ENCODE measurements at places on chromosomes 13 and 19. TPM values are rescaled to one million over a fixed set of nuclear protein-coding genes. Genes with fewer than 3 reads are reported as not detected.

DNA sequence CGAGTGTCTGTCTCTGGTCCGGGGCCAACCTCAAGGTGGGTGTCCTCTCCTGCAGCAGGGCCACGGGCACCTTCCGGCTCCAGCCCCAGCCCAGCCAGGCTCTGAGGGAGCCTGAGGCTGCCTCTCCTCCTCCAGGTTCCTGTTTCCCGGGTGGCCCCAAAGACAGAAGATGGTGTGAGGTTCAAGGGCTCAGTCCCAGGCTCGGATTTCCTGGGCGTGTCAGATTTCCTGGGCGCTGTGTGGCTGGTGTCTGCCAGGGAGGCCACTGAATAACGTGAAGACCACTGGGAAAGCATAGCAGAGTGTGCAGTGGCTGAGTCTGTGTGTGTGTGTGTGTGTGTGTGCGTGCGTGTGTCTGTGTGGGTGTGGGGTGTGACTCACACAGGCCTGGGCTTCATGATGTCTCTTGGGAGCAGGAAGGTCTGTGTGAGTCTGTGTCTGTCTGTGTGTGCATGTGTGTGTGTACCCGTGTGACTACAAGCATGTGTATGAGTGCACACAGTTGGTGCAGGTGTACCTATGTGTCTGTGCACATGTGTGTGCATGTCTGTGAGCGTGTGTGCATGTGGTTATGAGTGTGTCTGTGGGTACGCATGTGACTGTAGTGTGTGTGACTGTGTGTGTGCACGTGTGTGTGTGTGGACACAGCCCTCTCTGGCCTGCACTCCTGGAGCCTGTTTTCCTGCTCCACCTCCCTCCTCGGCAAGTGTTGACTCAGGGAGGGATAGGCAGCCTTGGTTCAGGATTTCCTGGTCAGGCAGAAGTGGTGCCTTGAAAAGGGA, 28.3 kb downstream of the CEBPA start:
- H3K27ac ChIP-seq: peak overlapping the region; percentile 85
- no peak for DNase-seq
- H3K36me3 ChIP-seq: no peaks in the 10 kb centered on the region

DNA sequence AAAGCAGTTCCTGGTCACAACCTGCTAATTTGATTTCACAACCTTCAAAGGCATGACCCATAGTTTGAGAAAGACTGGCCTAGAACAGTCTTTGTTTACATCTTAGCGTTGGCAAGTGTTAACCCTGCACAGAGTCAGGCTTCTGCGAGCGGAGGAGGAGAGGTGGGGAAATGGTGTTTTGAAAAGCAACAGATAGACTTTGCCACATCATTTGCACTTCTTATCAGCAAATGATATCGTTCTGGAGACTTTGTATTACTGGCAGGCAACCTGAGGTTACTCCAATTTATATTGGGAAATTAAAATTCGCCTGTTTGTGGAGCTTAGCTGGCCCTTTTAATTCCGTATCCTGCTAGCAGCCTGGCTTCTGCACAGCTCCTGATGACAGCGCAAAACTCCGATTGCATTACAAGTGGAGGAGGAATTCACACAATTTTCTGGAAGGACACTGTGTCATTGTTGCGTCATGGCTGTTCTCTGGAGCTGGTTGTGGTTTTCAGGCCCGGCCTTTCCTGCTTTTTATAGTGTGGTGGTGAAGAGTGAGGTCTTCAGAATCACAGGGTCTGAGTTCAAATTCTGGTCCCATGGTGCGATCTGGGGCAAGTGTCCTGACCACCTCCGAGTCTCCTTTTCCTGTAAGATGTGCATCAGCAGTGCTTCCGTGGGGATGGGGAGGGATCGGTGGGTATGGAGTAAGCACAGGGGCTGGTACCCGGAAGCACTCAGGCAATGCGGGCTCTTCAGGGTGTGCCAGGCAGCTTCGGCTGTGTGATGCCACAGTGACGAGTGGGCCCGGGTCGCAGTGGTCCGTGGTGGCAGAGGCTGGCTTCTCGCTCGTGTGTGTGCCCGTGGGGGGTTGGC, 49.1 kb upstream of the EHD2 start:
- peaks cover 58% of the 10 kb centered on the region for H3K4me1 ChIP-seq
- peak overlapping the region; percentile 93 for H3K27ac ChIP-seq
- no peaks in the 10 kb centered on the region for H3K36me3 ChIP-seq
- H3K27me3 ChIP-seq: no peaks in the 10 kb centered on the region

GRCh38 chr19:49058562-49058961, 1.0 kb upstream of the CGB7 start:
- peaks cover 16% of the 10 kb centered on the region for H3K4me1 ChIP-seq
- DNase-seq: no peak
- no peak overlapping the region for H3K4me3 ChIP-seq
- H3K27ac ChIP-seq: no peak overlapping the region

GRCh38 chr13:86562866-86563265, 763.6 kb upstream of the SLITRK6 start:
- no peaks in the 10 kb centered on the region for H3K36me3 ChIP-seq
- H3K4me1 ChIP-seq: no peaks in the 10 kb centered on the region
- H3K27ac ChIP-seq: no peak overlapping the region
- no peaks in the 10 kb centered on the region for H3K27me3 ChIP-seq
- H3K4me3 ChIP-seq: no peak overlapping the region

DNA sequence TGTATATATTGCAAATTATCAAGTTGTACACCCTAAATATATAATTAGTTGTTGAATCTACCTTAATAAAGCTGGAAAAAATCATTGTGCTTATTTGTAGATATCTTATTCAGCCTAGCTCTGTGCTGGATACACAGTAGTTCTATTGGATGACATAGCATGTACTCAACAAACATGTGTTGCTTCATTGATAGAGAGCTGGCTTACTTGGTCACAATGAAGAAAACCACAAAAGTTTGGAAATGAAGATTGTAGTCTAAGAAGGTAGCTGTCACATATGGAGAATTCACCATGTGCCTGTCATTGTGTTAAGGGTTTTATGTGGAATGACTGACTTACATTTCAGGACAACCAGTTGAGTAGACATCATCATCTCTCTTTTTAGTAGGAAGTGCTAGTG, 278.9 kb downstream of the LMO7 start:
- H3K27ac ChIP-seq: no peak overlapping the region
- H3K36me3 ChIP-seq: no peaks in the 10 kb centered on the region
- H3K27me3 ChIP-seq: no peaks in the 10 kb centered on the region
- no peak overlapping the region for H3K4me3 ChIP-seq
- H3K4me1 ChIP-seq: no peaks in the 10 kb centered on the region

GRCh38 chr19:42111384-42111783, 20.9 kb downstream of the POU2F2 start:
- no peaks in the 10 kb centered on the region for H3K4me1 ChIP-seq
- no peak for DNase-seq
- H3K27me3 ChIP-seq: no peaks in the 10 kb centered on the region
- H3K4me3 ChIP-seq: no peak overlapping the region
- H3K27ac ChIP-seq: no peak overlapping the region
- no peaks in the 10 kb centered on the region for H3K36me3 ChIP-seq

DNA sequence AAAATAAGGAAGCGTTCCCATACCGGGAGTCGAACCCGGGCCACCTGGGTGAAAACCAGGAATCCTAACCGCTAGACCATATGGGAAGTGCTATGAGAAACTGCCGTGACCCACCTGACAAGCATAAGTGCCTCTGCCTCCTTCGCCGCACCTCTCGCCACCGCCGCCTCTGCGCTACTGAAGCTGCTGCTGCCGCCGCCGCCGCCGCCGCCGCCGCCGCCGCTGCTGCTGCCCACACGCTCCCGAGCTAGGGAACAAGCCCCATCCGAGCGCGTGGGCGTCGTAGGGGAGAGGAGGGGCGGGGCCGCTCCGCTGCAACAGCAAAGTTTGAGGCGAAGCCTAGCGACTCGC, 610 bp upstream of the WBP4 start:
- no peaks in the 10 kb centered on the region for H3K36me3 ChIP-seq
- no peaks in the 10 kb centered on the region for H3K27me3 ChIP-seq
- DNase-seq: peak; percentile 80
- peaks cover 50% of the 10 kb centered on the region for H3K4me1 ChIP-seq
- peak overlapping the region; percentile 91 for H3K4me3 ChIP-seq

GRCh38 chr19:13089139-13089856, 13.4 kb downstream of the LYL1 start:
- H3K36me3 ChIP-seq: peaks cover 23% of the 10 kb centered on the region
- no peak overlapping the region for H3K4me3 ChIP-seq
- H3K4me1 ChIP-seq: peaks cover 46% of the 10 kb centered on the region
- H3K27ac ChIP-seq: peak overlapping the region; percentile 96

- no peak overlapping the region for H3K27ac ChIP-seq
- peaks cover 6% of the 10 kb centered on the region for H3K4me1 ChIP-seq
- H3K4me3 ChIP-seq: no peak overlapping the region
- DNase-seq: no peak
Observed at GRCh38 chr13:27578121-27579030, 42.0 kb downstream of the LNX2 start.

The PEG3 gene
- total RNA-seq: 4.2 TPM

The ZNF540 gene
- 4.8 TPM for total RNA-seq

The IZUMO4 gene
- total RNA-seq: 5.6 TPM
